H4 (cell line): ENCODE measurements at places on chromosomes 5 and 9. TPM values are rescaled to one million over a fixed set of nuclear protein-coding genes. Genes with fewer than 3 reads are reported as not detected.

DNA sequence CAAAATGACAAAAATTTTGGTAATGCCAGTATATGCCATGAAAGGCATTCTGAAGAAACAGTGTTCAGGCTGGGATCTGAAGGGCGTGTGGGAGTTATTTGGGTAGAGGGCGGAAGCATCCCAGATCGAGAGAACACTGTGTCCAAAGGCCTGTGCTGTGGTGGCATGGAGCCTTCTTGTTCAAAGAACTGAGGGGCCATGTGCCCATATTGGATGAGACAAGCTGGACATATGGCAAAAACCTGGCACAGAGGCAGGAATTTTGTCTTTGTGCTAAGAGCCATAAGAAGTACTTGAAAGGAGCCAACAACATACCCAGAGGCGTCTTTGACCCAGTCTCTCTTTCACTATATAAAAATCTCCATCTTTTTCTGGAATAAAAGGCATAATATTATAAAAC is 128.0 kb downstream of the SYK start:
- no peak for DNase-seq

GRCh38 chr9:115106001-115106400 is 12.0 kb downstream of the TNC start:
- no peak for DNase-seq

- DNase-seq, result no peak
Observed at GRCh38 chr5:173850659-173851058, 37.5 kb upstream of the CPEB4 start.

Gene RNF145
- 18.3 and 37.2 TPM in 2 replicates for total RNA-seq

DNA sequence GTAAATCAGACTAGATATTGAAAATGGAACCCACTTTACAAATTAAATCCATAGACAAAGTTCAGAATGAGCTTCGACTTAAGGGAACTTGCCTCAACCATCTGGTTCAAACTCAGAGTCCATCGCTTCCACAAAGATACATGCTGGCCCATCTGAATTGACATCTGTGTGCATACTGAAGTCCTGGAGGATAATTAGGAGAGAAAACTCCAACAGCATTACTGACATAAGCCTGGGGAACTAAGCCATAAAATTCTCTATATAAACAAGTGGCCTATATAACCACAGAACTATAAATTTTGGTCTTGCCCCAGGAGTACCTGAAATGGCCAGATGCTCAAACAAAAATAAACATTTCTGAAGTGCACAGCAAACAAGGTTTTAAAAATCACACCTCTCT is 94.4 kb downstream of the IZUMO3 start:
- DNase-seq, result no peak

- DNase-seq, result no peak
Observed at GRCh38 chr5:98779264-98779877, 5.9 kb downstream of the RGMB start.

Gene DROSHA
- 42.1 and 42.5 TPM in 2 replicates for total RNA-seq

DNA sequence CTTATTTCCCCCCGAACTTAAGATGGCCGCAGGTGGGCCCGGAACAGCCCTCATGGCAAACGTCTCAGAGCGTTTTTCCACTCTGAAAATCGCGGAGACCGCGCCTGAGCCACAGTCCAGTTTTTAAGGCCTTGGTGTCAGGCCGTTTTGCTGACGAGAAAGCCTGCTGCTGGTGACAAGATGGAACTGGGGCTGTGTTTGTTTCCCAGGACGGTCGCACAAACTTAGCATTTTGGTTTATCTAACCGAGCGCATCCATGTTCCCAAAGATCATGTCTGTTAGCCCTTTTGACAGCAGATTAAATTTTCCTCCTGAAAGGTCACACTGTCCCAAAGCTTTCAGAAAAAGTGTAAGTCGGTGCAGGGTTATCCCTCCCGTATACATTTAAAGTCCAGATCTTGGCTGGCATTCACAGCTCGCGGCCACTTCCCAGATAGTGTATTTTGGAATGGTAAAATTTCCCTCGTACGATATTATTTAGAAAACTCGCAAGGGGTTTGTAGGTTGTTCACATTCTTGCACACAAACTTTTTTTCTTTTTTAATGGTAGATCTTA is 812 bp downstream of the SREK1 start:
- no peak for DNase-seq

- DNase-seq, result peak; percentile 45
Observed at GRCh38 chr9:27425827-27426510, 98.1 kb upstream of the IFNK start.

- no peak for DNase-seq
Observed at GRCh38 chr5:88269222-88269771, 652 bp upstream of the TMEM161B start.

Gene FOXD1
- 5.2 and 5.4 TPM in 2 replicates for total RNA-seq
